Nucleus accumbens (tissue), 56 donors: ENCODE measurements at places on chromosomes 6 and 20.

- no peak for DNase-seq
Measured at GRCh38 chr6:223763-224162, 68.5 kb upstream of the DUSP22 start.

GRCh38 chr6:7145885-7146828, 38.4 kb downstream of the RREB1 start:
- DNase-seq, result no peak

DNA sequence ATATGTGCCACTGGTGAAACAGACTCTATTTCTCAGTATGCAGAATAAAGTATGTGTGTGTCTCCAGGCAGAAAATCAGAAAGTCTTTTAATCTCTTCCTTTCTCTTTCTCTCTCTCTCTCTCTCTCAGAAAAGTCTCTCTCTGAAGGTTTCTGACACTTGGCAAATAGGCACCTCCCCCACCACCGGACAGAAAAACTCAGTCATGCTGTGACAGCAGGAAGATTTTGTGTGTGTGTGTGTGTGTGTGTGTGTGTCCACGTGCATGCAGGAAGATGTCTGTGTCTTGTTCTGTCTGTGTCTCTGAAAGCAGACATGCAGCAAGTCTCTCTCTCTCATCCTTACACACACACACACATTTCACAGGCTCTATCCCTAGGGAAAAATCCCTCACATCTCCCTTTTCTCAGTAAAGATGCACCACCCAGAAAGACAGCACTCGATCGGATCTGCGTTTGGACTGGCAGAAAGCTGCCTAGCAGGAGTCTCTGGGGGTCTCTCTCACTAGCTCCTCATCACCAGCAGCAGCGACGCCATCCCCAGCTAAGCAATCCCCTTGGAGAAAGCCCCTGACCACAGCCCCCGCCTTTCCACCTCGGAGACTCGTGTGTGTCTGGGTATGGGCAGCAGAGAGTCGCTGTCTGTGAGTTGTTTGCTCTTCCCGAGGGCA, 98.3 kb downstream of the EDN3 start:
- DNase-seq, result no peak

DNA sequence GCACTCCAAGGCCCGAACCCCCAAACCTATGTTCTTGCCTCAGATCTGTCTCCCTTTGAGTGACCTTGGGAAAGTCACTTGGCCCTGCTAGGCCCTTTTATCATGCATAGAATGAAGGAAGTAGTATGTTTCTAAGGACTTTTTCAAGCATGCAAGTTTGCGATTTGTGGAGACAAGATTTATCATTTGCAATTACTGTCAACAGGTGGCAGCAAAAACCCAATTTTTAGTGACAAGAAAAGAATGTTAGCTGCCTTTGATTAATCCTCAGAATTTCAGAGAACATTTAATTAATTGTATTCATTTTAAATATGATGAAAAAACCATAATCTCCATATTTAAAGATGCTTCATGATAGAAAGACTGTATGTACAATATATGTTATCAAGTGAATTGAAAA, 28.3 kb upstream of the PREP start:
- no peak for DNase-seq

DNA sequence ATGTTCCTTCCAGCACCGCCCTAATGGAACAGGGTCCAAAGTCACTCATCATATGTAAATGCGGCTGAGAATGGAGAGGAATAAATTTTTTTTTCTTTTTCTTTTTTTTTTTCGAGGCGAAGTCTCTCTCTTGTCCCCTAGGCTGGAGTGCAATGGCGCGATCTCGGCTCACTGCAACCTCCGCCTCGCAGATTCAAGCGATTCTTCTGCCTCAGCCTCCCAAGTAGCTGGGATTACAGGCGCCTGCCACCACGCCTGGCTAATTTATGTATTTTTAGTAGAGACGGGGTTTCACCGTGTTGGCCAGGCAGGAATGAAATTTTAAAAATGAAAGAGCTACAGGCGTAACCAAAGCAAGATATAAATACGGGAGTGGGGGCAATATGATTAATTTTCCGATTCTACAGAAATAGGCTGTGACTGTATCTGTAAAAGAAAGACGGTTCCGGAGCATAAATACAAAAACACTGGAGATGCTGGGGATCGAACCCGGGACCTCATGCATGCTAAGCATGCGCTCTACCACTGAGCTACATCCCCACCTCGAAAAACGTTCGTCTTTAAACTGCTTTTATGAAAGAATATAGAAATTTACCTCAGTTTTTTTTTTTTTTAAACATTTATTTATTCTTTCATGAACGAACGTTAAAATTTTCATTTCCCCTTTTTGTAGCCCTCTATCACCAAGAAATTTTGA, 132.2 kb downstream of the GPX5 start:
- no peak for DNase-seq

DNA sequence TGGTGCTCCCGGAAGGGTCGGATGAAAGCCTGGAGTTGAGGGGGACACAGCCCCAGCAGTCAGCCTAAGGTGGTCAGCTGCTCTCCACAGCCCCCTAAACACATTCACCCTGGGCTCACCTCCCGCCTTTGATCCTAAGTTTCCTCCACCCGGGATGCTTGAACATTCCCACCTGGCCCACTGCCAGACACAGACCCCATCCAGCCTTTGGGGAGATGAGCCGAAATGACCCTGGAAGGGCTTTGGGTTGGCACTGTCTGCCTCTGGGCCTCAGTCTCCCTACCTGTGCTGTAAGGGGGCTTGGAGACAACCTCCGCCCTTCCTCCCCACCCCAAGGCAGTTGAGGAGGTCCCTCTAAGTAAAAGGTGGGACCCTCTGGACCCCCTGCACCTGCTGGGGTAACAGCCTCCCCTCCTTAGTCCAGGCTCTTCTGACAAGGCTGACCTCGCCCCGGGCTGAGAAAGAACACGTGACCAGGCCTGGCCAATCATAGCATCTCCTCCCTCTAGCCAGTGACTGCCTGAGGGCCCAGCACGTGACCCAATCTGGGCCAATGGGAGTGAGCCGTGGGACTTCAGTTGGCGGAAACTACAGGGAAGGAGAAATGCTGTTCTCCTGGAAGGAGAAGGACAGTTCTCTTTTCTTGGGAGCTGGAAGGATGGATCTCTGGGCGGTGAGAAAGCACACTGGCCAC, 16.9 kb upstream of the UBE2V1 start:
- no peak for DNase-seq

DNA sequence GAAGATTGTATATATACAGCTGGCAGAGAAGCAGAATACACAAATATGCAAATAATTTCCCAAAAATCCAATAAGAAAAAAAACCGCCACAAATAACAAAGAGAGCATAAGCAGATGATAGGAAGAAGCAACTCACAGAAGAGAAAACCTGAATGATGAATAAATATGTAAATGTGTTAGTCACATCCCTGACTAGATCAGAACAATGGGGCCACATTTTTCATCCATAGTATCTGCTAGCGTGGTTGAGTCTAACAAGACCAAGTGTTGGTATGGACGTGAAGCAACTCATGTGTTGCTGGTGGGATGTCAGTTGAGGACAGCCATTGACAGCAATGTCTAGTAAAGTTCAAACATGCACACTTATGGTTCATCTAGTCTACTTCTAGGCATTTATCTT, 3.9 kb upstream of the SLC22A3 start:
- no peak for DNase-seq

DNA sequence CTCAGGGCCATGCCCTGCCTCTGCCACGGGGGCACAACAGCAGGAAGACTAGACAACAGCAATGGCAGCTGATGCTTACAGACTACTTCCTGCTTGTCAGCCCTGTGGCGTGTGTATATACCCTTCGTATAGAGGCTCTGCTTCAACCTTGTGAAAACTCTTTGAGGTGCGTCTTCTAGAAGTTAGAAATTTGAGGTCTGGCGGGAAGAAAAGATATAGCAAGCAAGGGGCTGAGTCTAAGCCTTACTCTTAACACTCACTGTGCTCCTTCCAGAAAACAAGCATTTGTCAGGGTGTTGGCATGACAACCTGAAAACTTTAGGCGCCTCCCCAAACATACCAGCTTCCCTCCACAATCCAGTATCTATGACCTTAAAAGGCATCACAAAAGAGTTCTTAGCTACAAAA, 33.3 kb downstream of the JPH2 start:
- no peak for DNase-seq
